Sigmoid colon (tissue), 7 donors: ENCODE measurements at places on chromosomes 3 and 15. TPM values are rescaled to one million over a fixed set of nuclear protein-coding genes. Genes with fewer than 3 reads are reported as not detected.

DNA sequence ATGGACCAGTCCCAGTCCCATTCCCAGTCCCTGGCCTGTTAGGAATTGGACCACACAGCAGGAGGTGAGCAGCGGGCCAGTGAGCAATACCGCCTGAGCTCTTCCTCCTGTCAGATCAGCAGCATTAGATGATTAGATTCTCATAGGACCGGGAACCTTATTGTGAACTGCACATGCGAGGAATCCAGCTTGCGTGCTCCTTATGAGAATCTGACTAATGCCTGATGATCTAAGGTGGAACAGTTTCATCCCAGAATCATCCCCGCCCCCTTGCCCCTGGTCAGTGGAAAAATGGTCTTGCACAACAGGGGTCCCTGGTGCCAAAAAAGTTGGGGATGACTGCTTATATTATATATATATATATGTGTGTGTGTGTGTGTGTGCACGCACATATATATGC is 63.1 kb downstream of the IFT57 start:
- DNase-seq = no peak

DNA sequence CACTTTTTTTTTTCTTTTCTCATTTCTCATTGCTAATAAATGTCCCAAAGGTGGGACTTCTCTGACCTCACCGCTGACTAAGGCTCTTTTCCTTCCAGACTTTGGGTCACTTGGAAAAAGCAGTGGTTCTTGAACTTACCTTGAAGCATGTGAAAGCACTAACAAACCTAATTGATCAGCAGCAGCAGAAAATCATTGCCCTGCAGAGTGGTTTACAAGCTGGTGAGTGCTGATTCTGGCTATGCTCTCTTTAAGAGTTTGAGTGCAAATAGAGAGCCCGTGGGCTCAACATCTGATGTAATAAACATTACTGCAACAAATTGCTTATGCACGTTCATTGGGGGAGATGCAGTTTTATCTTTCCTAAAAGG is 2.0 kb downstream of the BHLHE40 start:
- DNase-seq = no peak

DNA sequence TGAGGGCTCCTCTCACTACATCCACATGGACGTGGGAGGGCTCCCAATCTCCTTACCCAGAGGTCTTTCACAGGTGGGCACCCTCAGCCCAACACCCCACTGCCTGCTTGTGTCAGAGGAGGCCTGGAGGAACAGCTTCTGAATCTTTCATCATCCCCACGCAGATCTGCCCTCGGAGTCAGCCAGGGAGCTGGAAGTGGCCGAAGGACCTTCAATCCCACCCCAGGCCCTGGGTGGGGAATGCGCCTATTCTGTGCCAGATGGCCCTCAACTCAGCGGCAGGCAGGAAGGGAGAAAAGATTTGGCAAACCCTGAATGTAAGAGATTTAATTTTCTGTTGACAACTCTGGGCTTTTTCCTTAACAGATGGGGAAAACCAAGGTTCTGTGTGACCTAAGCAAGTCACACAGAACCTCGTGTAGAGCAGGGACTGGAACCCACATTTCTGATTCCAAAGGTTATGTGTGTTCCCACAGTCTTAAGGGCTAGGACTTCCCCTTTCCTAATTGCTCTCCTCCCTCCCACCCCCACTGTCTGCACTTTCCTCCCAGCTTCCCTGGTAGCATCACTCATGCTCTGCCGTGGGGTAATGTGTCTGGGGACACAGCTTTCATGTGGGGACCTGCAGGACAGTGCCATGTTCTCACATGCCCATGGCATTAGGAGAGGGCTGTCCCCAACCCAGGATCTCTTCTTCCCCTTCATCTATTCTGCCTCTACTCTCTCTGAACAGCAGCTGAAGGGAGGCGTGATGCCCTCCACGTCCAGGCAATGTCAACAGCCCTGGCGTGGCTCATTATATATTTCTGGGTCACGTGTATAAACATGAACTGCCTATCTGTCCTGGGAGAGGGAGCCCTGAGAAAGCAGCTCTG is 98.1 kb downstream of the SEMA5B start:
- DNase-seq = peak; percentile 40

DNA sequence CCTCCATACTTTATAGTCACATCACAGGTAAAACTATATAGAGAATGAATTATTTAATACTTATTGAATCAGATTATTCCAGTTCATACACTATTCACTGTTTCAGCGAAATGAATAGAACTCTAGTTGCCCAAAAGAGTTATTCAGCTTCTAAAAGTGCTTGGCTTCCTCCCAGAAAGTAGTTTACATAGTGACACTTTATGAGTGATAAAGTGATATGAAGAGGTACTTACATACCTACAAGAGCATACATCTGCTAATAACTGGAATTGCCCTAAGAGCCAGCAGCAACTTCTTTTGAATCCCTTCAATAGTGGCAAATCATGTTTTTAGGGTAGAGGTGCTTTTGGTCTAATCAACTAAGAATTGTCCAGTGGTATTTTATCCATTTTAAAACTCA is 635.1 kb upstream of the AGTR1 start:
- no peak for DNase-seq

DNA sequence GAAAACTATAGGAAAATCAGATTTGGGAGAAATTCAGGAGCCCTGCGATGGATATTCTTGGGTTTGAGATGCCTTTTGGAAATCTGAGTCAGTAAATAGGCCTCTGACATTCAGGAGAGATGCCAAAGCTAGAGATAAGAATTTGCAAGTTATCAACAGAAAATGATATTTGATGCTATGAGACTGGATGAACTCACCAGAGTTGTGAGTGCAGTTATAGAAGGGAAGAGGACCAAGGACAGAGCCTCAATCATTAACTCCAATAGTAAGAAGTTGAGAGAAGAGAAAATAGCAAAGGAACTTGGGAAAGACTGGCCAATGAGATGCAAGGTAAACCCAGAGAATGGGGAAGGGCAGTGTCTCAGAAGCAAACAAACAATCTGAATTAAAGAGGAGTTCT is 7.9 kb upstream of the ANO10 start:
- DNase-seq = no peak

DNA sequence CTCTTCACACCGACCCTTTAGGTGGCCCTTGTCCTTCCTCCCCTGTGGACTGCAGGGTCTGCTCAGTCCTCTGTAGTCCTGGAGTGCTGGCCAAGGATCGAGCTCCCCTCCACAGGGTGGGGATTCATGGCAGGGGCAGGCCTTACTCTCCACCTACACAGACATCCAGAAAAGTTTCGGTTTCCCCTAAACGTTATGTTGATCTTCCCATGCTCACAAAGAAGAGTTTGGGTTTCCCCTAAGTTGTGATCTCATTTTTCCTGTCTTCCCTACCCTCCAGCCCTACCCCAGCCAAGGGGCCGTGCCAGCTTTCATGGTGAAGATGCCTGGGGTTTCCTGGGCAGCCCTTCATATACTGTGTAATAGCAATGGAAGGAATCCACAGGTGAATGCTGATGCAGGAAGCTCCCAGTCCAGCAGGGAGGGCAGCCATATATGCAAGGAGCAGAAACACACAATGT is 10.3 kb downstream of the STOML1 start:
- peak; percentile 60 for DNase-seq

DNA sequence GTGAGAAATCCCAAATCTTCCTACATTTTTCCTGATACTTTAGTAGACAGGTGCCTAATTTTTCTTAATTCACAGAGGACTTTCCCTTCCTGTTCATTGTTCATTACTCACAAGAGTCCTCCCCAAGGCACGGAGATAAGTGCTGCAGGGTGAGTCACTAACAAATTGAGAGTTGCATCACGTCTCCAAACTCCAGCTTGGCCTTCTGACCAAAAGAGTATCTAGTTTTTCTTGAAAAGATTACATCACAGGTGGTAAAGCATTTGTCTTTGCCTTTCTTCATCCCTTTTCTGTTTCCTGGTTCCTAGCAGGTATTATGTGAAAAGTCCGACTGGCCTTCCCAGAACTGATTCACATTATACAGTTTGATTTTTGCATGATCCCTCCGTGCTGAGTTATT is 24.9 kb upstream of the RASGRP1 start:
- DNase-seq = no peak

- DNase-seq = peak; percentile 53
Measured at GRCh38 chr3:46681856-46682540, 11.5 kb downstream of the ALS2CL start.

GRCh38 chr3:116240261-116240660 is 205.0 kb downstream of the LSAMP start:
- DNase-seq = no peak

UTS2B gene
- total RNA-seq = not detected

CTXN2 gene
- total RNA-seq = not detected

SQOR gene
- total RNA-seq = 83.4 TPM

RHO gene
- total RNA-seq = not detected
